ENCODE measurements at places on chromosomes 6 and 20.

GRCh38 chr6:28586324-28586723 is 60.6 kb downstream of the GPX5 start:
- DNase-seq = no peak

- no peak for DNase-seq
Observed at GRCh38 chr6:165986914-165987482, 180.7 kb downstream of the TBXT start.

DNA sequence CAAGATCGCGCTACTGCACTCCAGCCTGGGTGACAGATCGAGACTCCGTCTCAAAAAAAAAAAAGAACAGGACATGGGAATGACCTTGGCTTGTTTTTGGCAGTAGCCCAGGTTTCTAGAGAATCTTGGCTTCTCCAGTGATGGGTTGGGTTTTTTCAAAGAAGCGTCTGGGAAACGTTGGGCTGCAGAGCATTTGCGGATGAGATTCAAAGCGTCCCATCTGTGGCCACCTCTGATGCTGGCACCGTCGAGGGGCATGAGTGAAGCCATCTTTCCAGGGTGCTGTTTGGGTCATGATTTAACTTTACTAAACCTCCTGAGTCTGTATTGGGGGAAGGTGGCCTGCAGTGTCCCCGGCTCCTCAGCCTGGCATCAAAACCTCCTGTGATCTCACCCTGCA is 43.2 kb upstream of the SRF start:
- DNase-seq = no peak

GRCh38 chr20:49566401-49567364 is 1.3 kb downstream of the PTGIS start:
- DNase-seq = no peak

GRCh38 chr20:63959699-63960075 is 3.5 kb upstream of the UCKL1 start:
- no peak for DNase-seq

- no peak for DNase-seq
Observed at GRCh38 chr20:50215926-50216325, 25.3 kb downstream of the CEBPB start.

GRCh38 chr20:39070484-39071231 is 108.5 kb downstream of the DHX35 start:
- no peak for DNase-seq

DNA sequence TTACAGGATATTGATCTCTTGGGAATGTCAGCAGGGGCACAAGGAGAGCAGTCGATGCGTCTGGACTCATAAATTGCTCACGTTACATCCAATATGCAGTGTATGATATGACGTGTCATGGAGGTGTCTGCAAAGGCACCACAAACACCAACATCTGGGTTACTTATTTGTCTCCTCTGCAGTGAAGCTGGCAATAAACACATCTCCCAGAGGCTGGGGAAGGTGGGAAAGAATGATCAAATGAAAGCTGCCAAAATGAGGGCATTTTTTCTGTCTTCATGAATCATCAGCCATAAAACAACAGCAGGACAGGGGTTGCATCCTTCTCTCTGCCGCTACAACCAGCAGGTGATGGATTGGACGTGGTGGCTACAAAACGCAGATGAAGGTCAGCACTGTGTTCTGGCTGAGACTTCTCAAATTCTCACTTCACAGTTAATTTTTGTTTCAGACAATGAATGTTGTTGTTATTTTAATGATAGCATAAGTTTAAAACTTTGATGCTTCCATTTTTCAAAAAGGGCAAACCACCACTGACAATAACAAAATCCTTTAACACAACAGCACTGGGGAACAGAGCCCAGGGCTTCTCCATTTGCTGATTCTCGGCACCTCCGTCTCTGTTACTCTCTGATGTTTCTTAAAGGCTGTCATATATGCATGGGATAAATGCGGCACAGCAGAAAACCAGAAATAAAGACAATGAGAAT is 47.5 kb downstream of the ERMARD start:
- no peak for DNase-seq

DNA sequence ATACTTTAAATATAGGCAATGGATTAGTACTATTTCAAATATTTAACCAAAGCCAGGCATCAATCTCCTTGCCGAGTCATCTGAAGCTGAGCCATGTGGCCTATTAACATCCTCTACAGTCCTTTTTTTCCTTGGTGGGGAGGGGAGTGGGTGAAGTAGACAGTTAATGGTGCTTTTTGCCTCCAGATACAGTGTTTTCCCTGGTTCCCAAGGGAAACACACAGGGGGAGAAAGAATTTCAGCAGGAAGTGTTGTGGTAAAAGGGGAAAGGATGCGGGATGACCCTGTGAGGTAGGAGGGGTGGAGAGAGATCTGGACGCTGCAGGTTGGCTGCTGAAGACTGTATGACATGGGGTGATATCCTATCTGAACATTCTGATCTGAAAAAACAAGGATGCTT is 9.6 kb downstream of the CLDN20 start:
- no peak for DNase-seq

DNA sequence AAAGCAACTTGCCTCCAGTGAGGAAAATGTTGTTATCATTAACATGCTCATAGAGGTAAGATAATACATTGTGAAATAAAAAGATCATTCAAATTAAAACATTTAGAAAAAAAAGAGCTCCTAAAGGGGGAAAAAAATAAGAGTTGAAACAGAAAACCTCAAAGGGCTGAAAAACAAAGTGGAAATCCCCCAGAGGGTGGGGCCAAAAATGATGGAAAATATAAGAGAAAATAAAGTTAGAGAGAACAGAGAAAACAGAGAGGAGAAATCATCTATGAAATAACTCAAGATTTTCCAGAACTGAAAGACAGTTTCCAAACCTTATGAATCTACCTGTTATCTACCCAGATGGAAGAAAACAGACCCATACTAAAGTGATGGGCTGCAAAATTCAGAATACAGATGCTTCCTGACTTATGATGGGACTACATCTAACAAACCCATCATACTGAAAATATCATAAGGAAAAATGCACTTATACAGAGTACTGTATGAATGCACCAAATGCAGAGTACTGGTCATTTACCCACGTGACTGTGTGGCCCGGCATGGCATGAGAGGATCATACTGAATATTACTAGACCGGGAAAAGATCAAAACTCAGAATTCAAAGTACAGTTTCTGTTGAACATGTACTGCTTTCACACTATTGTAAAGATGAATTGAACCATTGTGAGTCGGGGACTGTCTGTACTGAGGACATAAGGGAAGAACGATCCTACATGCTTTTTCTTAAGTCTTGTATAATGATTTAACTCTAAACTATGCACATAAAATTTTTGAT is 4.0 kb downstream of the ZBTB24 start:
- DNase-seq = no peak
